Placental pericyte (primary cell): ENCODE measurements at places on chromosomes 2 and 18. TPM values are rescaled to one million over a fixed set of nuclear protein-coding genes. Genes with fewer than 3 reads are reported as not detected.

Gene MERTK
- 0.14 and 0.44 TPM in 2 replicates for total RNA-seq

Gene RIOK3
- 77.9 and 163 TPM in 2 replicates for total RNA-seq

Gene BOK
- total RNA-seq: 37.4 and 37.9 TPM in 2 replicates

Gene ALPI
- total RNA-seq: not detected in 2 replicates

Gene CHST10
- 10.6 and 13.3 TPM in 2 replicates for total RNA-seq

Gene CHST9
- total RNA-seq: not detected in 2 replicates

Gene VWA3B
- total RNA-seq: not detected in 2 replicates

Gene TXNDC2
- total RNA-seq: 0.14 and 0.22 TPM in 2 replicates

Gene HOXD8
- 6.3 TPM in 1 of 2 replicates, not detected in the other for total RNA-seq

Gene TTC21B
- 10.3 and 17.8 TPM in 2 replicates for total RNA-seq

Gene CCL20
- total RNA-seq: 1.1 and 8.1 TPM in 2 replicates

Gene TTL
- total RNA-seq: 25.2 and 103 TPM in 2 replicates

Gene MC4R
- total RNA-seq: not detected in 2 replicates

Gene ANKRD62
- total RNA-seq: not detected in 2 replicates

Gene ARHGAP15
- not detected in 2 replicates for total RNA-seq

Gene SPP2
- not detected in 2 replicates for total RNA-seq

Gene CYP1B1
- 11.5 and 70.2 TPM in 2 replicates for total RNA-seq

Gene BMP10
- 0.44 TPM in 1 of 2 replicates, not detected in the other for total RNA-seq

Gene KLHL29
- 2.0 and 3.1 TPM in 2 replicates for total RNA-seq

Gene METTL8
- 17.1 and 26.1 TPM in 2 replicates for total RNA-seq
